ENCODE measurements at places on chromosomes 7 and 10.

DNA sequence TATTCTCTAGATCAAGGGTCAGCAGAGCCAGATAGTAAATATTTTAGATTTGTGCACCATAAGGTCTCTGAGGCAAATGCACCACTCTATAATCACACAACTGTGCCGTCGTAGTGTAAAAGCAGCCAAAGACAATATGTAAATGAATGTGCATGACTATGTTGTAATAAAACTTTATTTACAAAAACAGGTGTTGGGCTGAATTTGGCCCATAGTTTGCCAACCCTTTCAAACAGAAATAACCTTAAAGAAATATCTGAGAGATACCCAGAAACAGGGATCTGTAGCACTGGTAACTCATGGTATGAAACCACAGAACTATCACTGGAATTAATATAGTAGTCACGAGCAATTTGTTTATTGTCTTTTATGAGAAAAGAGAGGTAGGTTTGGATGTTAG is 86.0 kb downstream of the ARID5B start:
- peaks cover 68% of the 10 kb centered on the region for H3K4me1 ChIP-seq
- peak overlapping the region; percentile 91 for H3K4me3 ChIP-seq
- H3K36me3 ChIP-seq, result no peaks in the 10 kb centered on the region
- no peak for DNase-seq

DNA sequence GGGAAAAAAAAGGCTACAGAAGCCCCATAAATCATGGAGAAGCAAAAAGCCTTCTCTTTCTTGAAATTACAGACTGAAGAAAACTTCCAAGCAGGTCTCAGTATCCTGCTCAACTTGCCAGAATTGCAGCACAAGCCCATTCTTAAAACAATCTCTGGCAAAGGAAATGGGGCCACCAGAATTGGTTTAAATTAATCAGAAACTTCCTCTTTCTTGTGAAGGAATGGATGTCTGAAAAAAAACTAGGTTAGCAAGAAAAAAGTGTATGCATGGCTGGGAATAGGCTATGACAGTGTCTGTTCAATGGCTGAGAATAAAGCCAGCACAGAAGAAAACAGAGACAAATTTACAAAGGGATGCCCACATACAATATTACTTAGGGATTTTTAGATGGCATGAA is 59.1 kb downstream of the TFEC start:
- H3K4me3 ChIP-seq, result no peak overlapping the region
- no peak for DNase-seq
- H3K36me3 ChIP-seq, result no peaks in the 10 kb centered on the region
- H3K27me3 ChIP-seq, result no peaks in the 10 kb centered on the region

- H3K27me3 ChIP-seq, result no peaks in the 10 kb centered on the region
- no peak overlapping the region for H3K4me3 ChIP-seq
- no peaks in the 10 kb centered on the region for H3K36me3 ChIP-seq
- no peak for DNase-seq
- H3K27ac ChIP-seq, result no peak overlapping the region
These were observed 266.0 kb downstream of the GRID1 start for GRCh38 chr10:86100581-86101061.

DNA sequence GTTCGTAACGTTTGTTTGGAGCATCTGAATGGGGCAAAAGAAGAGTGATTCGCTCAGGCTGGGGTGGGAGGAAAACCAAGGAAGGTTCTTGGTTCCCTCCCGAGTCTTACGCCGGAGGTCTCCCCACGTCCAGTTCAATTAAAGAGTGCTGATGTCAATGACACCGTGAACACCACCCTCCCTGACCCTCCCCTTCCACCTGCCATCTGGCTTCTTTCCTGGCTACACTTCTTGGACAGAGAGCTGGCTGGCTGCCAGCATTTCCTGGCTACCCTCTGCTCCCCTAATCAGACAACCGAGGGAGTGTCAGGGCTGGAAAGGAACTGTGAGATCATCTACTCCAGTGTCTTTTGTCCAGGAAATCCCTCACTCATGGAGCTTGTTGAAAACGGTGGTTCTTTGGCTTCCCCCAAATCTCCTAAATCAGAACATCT is 24.1 kb upstream of the FFAR4 start:
- no peak for DNase-seq
- H3K36me3 ChIP-seq, result no peaks in the 10 kb centered on the region
- H3K4me1 ChIP-seq, result no peaks in the 10 kb centered on the region
- H3K27ac ChIP-seq, result no peak overlapping the region
- H3K27me3 ChIP-seq, result peaks cover 4% of the 10 kb centered on the region

DNA sequence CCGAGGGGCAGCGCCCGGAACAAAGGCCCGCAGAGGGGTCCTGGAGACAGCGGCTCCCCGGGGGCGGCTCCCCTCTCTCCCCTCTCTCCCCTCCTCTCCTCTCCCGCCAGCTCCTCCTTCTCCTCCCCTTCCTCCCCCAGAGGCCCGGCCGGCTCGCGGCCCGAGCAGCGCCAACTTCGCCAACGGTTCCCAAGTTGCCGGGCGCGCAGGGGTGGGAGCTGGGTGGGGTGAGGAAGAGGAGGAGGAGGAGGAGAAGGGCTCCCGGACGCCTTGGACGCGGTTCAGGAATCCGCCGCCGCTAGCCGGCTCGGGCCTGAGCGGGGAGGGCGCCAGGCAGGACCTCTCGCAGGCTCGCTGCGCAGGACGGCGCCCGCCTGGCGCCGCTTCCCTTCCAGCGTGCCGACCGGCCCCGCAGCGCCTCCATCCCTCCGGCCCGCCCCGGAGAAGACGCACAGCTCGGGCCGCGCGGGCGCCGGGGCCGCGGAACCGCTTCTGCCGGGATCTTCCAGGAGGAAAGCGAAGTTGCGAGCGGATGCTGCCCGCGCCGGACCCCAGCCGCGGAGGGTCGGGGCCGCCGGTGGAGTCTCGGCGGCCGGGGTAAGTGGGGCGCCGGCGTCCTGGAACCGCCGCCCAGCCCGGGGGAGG is at the start of gene CHST3:
Gene CHST3, plus strand, starts transcription at position 298 of the 645 bp plus-strand sequence. CDS start 41,448 bp downstream, outside the sequence.
- no peak for DNase-seq

GRCh38 chr7:129317450-129317849 is 92.6 kb downstream of the AHCYL2 start:
- no peak for DNase-seq
- H3K27ac ChIP-seq, result no peak overlapping the region
- no peaks in the 10 kb centered on the region for H3K4me1 ChIP-seq
- no peak overlapping the region for H3K4me3 ChIP-seq

DNA sequence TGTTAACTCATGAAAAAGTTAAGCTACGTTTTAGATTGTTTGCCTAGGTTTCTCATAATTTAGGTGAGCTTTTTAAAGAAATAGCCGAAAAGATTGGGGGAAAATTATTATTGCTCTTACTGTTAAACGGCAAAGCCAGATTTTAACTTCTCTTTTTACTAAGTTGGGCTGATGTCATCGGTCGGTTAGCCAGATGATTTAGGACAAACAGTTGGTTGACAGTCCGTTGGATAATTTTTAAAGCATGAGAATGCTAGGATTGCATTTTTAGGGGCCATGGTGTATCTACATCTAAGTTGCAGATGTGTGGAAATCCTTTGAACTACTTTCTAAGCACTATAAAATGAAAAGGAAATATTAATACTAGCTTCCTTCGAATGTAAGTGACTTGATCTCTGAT is 280.9 kb upstream of the AKR1E2 start:
- no peak for DNase-seq
- H3K4me3 ChIP-seq, result no peak overlapping the region
- H3K27ac ChIP-seq, result no peak overlapping the region
- H3K36me3 ChIP-seq, result no peaks in the 10 kb centered on the region

- H3K36me3 ChIP-seq, result no peaks in the 10 kb centered on the region
- H3K4me3 ChIP-seq, result no peak overlapping the region
- H3K27me3 ChIP-seq, result no peaks in the 10 kb centered on the region
- H3K4me1 ChIP-seq, result no peaks in the 10 kb centered on the region
These were observed 54.5 kb upstream of the CD36 start for GRCh38 chr7:80583901-80584300.

DNA sequence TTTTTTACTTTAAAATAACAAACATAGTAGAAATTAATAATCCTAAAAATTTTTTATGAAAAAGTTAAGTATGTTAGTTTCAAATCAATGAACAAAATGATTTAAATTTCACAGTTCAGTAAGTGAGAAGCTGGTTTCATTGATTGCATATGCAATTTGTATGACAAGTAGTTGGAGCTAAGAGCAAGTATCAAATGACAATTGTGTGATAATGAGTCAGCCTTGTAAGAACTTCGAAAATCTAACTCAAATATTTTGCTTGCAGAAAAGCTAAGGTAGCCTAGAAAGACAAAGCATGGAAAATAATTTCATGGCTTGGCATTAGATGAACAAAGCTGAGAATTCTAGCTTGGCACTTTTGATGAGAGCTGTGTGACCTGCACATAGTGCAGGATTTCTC is 111.5 kb downstream of the HDAC9 start:
- no peak overlapping the region for H3K27ac ChIP-seq
- no peak for DNase-seq

DNA sequence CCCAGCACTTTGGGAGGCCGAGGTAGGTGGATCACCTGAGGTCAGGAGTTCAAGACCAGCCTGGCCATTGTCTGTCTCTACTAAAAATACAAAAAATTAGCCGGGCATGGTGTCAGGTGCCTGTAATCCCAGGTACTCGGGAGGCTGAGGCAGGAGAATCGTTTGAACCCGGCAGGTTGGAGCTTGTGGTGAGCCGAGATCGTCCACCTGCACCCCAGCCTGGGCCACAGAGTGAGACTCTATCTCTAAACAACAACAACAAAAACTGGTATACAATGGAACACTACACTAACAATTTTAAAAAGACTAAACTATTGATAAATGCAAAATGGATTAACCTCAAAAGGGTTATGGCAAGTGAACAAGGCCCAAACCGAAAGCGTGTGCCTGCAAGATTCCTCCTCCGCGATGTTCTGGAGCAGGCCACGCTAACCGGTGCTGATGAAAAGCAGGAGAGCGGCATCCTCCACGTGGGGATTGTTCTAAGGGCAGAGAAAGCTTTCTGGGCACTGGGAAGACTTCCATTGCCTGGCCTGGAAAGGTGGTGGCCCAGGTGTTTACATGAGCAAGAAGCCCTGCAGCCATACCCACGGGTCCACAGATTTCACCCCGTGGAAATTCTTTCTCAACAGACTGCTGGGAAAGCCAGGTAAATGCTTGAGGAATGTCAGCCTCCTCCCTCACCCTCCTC is 53.8 kb downstream of the PDGFA start:
- DNase-seq, result no peak
- peaks cover 7% of the 10 kb centered on the region for H3K36me3 ChIP-seq
- H3K4me3 ChIP-seq, result no peak overlapping the region
- H3K27me3 ChIP-seq, result peaks cover 16% of the 10 kb centered on the region

DNA sequence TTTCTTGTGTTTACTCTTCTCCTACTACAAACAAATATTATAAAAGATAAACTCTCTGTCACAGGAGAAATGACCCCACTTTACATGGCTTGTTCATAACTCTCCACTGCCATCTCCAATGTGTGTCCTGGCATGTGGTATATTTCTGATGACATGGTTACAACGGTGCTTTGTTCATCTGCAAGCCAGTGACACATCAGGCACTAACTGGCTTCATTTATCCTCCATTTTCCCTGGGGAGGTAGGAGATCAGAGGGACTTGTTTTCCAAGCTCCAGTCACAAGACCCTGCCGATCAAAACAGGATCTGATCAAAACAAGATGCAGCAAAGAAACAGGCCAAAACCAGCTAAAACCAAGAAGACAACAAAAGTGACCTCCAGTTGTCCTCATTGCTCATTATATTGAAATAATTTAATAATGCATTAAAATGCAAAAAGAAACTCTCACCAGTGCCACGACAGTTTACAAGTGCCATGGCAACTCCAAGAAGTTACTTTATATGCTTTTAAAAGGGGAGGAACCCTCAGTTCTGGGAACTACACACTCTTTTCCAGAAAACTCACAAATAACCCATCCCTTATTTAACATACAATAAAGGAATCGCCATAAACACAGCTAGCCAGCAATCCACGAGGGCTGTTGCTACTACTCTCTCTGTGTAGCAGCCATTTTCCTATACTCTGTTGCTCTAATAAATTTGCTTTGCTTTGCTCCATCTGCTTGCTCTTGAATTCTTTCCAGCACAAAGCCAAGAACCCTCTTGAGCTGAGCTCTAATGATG is 224.2 kb downstream of the XPNPEP1 start:
- H3K27me3 ChIP-seq, result peaks cover 1% of the 10 kb centered on the region
- no peak for DNase-seq
- H3K36me3 ChIP-seq, result no peaks in the 10 kb centered on the region
- H3K4me3 ChIP-seq, result no peak overlapping the region

GRCh38 chr10:102868911-102869257 is 386 bp upstream of the AS3MT start:
- peaks cover 5% of the 10 kb centered on the region for H3K27me3 ChIP-seq
- peaks cover 9% of the 10 kb centered on the region for H3K36me3 ChIP-seq
- H3K4me1 ChIP-seq, result peaks cover 7% of the 10 kb centered on the region
- H3K27ac ChIP-seq, result no peak overlapping the region
- peak overlapping the region; percentile 45 for H3K4me3 ChIP-seq
